Tongue (tissue), 3 donors: ENCODE measurements at places on chromosomes 16 and 17. TPM values are rescaled to one million over a fixed set of nuclear protein-coding genes. Genes with fewer than 3 reads are reported as not detected.

TBC1D3C gene
- not detected for total RNA-seq

KCNJ12 gene
- total RNA-seq: 34.0 TPM

SEC14L1 gene
- 66.8 TPM for total RNA-seq

PIRT gene
- total RNA-seq: 0.82 TPM

CTRB2 gene
- total RNA-seq: not detected

GRCh38 chr17:63333869-63334268, 112.2 kb downstream of the CYB561 start:
- DNase-seq: no peak

DNA sequence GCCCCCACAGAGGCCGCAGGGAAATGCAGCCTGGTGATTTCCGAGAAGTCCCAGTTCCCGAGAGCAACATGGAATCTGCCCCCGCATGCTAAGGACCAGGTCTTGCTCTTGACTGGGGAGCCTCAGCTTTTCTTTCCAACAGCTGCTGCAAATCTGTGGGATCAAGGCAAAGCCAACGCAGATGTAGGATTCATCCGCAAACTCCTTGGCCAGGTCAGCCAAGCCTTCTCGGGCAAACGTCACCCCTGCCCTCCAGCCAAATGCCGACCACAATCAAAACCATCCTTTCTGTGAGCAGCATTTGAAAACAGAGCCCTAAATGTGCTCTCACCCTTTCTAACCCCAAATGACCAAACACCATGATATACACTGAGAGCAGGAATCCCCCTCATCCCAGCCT, 54.0 kb downstream of the MRM3 start:
- DNase-seq: peak; percentile 79

DNA sequence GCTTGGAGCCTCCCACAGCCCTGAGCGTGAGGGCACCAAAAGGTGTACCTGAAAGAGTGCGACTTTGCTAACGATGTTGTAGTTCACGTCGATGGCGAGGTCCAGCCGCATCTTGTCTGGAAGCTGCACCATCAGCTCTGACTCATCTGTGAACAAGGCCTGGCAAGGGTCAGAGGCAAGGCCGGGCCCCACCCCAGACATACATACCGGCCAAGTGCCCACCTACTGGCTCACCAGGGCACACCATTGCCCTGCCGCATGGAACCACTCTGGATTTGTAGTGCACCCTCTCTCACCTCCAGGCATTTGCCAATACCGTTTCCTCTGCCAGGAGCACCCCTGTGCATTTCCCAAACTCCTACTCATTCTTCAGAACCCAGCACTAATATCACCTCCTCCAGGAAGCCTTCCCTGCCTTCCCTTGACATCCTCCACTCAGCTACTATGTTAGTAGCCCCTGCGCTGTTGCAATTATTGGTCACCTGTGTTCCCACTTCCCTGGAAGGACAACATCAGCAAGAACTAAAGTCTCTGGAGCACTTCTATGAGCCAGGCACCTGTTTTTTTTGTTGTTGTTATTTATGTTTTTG, 69.4 kb downstream of the CNGB1 start:
- no peak for DNase-seq

DNA sequence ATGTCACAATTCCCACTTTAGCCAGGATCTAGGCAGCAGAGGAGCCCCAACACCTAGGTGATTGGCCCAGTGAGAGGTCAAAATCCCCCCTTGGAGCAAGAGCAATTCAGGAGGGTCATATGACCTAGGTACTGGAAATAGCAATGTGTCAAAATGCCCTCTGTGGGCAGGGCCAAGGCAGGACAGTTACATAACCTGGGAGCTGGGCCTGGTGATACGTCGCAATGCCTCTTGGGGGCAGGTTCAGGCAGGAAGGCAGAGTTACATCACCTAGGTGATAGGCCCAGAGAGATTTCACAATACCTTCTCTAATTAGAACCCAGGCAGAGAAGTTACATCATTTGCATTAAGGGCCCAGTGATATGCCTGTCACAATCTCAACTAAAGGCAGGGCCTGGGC, 1906.3 kb downstream of the TP53TG3F start:
- no peak for DNase-seq

- DNase-seq: no peak
Observed at GRCh38 chr17:4417129-4417667, 16.5 kb upstream of the SPNS3 start.

DNA sequence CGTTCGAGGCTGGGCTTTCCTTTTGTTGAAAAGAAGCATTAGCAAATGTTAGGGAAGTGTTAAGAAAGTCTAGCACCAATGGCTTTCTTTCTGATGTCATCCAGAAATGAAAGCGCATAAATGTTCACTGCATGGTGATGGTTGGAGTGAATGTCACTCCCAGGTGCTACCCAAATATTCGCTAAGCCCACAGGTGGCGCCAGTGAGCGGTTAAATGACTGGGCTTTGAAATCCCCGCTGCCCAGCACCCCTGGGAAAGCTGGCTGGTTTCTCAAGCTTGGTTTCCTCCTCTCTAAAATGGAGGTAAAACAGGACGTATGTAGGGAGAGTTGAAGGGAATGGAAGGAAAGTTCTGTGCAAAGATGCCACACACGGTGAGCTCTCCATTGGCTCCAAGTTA, 104.4 kb downstream of the IRX5 start:
- peak; percentile 34 for DNase-seq

DNA sequence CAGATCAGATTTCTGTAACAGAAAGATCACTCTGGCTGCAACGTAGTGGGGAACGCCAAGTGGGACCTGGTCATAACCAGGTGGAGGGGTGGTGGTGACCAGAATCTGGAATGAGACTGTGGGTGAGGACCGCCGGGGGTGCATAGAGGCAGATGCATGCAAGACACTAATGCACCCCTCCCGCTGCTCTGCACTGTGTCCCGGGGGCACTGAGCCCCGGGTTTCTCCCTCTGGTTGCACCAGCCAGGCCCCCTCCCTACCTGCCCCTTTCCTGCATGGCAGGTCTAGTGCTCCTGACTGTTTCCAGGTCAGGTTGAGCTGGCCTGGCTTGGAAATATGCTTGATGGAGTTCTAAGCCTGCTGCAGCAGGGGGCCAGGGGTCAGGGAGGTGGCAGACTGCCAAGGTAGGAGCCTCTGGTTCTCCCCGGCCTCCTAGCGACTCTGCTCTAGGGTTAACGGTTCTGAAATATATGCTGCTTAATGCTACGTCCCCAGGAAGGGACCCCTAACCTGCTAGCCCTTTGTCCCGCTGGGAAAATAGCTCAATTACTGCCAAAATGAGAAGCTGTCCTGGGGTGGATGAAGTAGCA, 94.3 kb downstream of the SDK2 start:
- no peak for DNase-seq

DNA sequence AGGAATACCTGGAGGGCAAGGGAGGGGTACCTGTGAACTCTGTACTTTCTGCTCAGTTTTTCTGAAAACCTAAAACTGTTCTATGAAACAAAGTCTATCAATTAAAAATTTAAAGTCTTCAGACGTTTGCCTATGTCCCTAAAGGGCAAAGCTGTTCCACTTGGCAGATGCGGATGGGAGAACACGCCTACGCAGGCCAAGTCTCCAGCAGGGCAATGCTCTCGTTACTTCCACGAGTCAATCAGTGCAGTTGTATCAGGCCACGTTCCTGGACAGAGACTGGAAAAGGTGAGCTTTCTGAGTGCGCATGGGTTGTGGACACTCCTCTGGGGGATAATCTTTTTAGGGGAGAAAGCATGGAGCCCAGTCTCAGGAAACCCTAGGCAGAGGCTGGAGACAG, 86.6 kb downstream of the NXN start:
- DNase-seq: no peak

GRCh38 chr16:83926726-83927397, 26.2 kb upstream of the OSGIN1 start:
- peak; percentile 80 for DNase-seq

- DNase-seq: no peak
Observed at GRCh38 chr16:52450241-52450640, 96.7 kb downstream of the TOX3 start.
